ENCODE measurements at places on chromosomes 5 and 9.
A peak's percentile ranks its signal among the peaks of the same experiment; 100 is the strongest.

GRCh38 chr5:1040571-1040970 is 32.0 kb downstream of the NKD2 start:
- no peak for DNase-seq

DNA sequence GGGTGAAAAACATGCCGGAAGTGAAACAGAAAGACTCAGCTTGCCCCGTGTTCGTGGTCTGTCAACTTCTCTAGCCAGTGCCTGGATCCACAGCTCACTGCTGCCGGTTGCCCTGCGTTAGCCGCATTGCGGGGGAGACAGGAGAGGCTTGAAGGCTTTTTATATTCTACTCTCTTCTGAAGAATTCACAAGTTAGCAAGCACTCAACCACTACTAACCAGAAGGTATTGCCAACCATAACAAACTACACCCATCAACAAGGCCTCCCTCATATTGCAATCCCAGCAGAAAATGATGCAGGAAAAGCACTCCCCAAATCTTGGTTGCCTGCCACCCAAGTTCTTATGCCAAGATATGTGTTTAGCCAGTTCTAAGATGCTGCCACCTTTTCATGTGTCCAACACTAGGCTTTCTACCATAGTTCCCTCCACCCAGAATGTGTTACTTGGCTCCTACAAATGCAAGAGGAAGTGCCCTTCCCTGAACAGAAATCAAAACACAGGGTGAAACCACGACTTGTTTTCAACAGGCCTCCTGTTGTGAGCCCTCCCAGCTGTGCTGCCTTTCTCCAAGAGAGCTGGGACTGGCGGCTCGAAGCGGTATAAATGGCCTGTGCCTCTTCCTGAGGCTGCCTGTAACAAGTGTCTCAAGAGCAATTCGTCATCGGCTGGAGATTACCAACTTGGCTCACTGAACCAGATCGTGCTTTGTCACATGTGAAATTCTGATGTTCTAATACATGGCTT is 129.0 kb downstream of the SNX18 start:
- DNase-seq: peak; percentile 26

DNA sequence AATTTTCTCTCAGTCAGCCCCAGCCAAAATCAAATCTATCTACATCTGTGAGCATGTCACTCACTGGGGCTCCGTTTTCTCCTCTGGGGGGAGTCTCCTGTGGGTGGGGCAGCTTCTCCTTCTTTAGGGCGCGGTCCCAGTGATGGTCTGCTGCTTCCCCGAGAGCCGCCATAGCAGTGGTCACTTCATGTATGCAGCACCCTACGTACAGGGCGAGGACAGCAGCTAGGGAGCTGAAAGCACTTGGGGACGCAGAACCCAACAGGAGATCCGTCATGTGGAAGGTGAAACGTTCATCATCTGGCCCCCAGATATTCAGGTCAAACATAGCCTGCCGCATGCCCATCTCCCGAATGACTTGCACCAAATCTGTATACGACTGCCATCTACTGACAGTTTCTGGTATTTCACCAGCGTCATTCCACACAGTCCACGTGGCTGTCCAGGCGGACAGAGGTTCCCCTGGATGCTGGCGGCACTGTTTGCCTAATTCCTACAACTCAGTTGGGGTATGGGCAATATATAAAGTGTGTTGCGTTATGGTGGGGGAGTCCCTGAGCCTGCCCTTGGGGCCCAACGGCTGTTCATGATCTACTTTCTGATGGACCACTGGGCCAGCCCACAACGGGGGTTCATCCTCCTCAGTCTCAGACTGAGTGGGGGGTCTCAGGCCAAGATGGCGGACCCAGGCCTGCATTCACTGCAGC is 795.0 kb downstream of the EFNA5 start:
- no peak for DNase-seq

- DNase-seq: no peak
Measured at GRCh38 chr9:11142965-11143738, 530.4 kb upstream of the PTPRD start.

- no peak for DNase-seq
Measured at GRCh38 chr5:177023303-177023664, 788 bp downstream of the ZNF346 start.

Data from urinary bladder (tissue), 4 donors.